Activated CD8-positive, alpha-beta T cell treated with anti-CD3 and anti-CD28 coated beads for 36 hours (primary cell): ENCODE measurements at places on chromosomes 4 and X. TPM values are rescaled to one million over a fixed set of nuclear protein-coding genes. Genes with fewer than 3 reads are reported as not detected.

- peak; percentile 76 for DNase-seq
Observed at GRCh38 chr4:108107729-108108382, 60.9 kb downstream of the LEF1 start.

FAM184B gene
- total RNA-seq = not detected

GRCh38 chr4:107148904-107149303, 112.8 kb upstream of the DKK2 start:
- no peak for DNase-seq

TMEM35A gene
- not detected for total RNA-seq

- DNase-seq = no peak
Observed at GRCh38 chr4:89427782-89428181, 120.2 kb upstream of the GPRIN3 start.

DNA sequence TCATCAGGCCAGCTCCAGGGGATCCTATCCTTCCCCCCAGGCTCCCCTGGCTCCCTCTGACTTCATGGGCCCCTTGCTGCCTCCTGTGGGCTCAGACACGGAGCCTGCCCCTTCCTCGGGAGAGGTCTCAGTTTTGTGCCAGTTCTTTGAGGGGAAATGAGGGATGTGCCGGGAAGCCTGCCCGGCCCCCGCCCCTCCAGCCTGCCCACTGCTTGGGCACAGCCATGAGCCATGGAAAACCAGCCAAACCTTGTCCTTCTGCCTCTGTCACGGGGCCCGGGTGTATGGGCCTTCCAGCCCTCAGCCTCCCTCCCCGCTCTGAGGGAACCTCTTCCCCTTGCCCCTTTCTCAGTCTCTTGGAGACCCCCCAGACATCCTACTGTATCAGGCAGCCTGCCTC, 6.8 kb downstream of the BGN start:
- no peak for DNase-seq

GRCh38 chr4:147287588-147287890, 193.4 kb upstream of the EDNRA start:
- no peak for DNase-seq

WAS gene
- 81.6 TPM for total RNA-seq

DNA sequence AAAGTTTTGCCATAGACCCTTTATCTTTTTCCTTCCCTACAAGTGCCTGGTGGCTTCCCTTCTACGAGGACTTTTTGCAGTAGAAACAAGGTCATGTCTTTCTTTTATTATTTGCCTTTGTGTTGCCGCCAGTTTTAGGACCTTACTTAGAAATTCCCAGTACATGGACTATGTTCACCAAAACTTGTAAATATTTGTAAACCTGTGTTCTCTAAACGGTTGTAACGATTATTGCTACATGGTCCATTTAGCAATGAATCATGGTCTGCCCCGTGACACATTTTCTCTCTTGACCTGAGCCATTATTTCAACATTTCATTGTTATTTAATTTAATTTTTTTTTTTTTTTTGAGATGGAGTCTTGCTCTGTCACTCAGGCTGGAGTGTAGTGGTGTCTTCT, 110.7 kb downstream of the MFAP3L start:
- no peak for DNase-seq

DNA sequence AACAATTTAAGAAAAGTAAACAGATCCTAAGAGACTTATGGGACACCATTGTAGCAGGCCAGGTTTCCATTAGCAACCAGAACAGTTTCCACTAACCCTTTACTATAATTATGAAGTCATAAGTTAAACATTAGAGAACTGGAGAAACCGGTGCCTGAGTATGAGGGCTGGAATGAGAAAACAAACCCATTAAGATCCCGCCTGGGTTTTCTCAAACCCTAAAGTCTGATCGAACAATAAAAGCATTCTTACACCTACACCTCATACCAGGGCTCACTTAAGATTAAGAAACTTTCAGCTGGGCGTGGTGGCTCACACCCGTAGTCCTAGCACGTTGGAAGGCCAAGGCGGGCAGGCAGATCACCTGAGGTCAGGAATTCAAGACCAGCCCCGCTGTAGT, 13.7 kb upstream of the DHX15 start:
- DNase-seq = no peak

- peak; percentile 94 for DNase-seq
Observed at GRCh38 chr4:183471946-183472708, 27.7 kb downstream of the CDKN2AIP start.

NLGN4X gene
- total RNA-seq = not detected

DNA sequence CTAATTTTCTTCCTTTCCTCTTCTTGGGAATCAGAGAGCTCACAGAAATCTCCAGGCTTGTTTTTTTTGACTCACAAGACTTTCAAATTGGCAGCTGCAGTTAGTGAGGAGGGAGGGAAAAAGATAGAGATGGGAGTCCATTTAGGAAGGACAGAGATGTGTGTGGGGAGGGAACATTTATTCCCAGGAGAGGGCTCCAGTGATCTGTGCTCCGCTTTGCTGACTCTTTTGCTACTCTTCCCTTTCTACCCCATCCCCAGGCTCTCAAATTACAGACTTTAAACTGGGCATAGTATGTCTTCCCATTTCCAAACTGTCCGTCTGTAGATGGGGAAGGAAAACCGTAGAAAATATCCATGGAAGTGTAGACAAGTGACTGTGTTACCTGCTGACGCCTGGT, 39.1 kb upstream of the UCP1 start:
- DNase-seq = no peak

PTPN13 gene
- total RNA-seq = 0.38 TPM

DNA sequence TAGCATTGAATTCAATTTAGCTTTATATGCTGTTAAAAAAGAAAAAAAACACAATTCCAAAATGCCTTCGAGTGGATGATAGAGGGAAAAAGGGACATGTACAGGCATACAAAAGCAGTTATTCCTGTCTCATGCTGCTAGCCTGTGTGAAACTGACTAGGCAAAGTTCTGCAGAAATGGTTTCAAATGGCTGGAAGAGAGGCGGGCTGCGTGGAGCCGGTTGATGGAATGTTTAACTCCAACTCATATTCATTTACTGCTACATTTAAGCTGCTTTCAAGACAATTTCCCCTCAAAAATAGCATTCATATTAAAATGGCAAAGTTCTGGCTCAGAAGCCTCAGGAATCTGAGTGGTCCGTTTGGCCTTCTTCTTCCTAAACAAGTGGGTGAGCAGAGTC, 143.8 kb upstream of the PPARGC1A start:
- DNase-seq = no peak

DNA sequence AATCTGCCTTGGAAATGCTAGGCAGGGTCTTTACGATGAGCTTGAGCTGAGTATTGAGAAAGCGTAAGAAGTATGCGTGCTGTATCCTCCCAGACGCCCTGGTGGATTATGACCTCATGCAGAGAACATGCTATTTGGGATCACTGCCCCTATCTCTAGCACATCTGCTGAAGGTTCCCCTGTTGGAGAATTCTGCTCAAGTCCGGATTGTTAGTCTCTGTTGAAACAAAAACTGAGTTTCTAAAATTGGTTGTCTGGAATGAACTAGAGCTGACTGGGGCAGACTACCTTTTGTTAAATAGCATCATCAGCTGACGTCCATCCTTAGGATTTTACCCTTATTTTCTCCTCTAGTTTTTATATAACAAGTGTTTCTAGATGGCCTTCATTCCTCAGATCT, 7.5 kb downstream of the FHDC1 start:
- DNase-seq = no peak

DNA sequence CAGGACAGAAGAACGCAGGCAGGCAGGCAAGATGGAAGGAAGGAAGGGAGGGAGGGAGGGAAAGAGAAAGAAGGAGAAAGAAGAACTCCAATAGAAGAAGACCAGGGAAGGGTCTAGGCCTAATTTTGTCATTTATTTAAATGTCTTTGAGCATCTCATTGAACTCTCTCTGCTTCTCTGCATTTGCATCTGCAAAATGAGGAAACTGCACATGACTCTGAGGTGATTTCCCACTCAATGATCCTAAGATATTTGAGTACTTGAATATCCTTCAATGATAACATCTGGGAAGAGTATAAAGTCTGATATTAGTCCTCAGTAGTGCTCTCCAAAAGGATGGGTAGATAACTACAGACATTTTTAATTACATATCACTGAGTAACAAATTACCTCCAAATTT, 33.1 kb upstream of the RBPJ start:
- no peak for DNase-seq

GRCh38 chr4:106126062-106126461, 189.9 kb downstream of the TBCK start:
- no peak for DNase-seq

GRCh38 chrX:121832446-121832845, 785.0 kb downstream of the GLUD2 start:
- no peak for DNase-seq

DNA sequence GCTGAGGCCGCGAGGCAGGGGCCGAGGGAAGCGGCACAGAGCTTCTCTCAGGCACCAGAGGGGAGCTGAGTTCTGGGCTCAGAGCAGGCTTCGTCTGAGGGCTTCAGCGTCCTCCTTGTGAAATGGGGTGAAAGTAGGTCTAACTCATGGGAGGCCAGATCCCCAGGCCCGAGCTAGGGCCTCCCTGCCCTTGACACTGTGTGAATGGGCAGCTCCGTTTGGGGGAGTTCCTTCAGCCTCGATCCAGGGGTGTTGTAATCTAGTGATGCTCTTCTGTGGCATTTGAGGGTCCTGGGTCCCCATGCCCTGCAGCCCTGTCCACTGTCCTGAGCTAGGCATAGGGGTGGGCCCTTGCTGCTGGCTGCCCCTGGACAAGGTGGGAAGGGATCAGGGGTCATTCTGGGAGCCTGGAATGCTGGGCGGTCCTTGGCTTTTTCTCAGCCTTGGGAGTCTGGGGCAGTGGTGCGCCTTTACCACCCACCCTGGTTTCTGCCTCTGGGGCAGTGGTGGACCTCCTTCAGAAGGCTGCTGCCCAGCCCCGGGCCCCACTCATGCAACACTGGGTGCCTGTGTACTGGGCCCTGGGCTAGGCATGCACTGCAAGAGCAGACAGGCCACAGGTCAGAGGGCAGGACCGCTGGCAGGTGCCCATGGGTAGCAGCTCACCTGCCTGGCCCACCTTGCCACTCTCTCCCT, 4.1 kb downstream of the SH3BP2 start:
- no peak for DNase-seq

DNA sequence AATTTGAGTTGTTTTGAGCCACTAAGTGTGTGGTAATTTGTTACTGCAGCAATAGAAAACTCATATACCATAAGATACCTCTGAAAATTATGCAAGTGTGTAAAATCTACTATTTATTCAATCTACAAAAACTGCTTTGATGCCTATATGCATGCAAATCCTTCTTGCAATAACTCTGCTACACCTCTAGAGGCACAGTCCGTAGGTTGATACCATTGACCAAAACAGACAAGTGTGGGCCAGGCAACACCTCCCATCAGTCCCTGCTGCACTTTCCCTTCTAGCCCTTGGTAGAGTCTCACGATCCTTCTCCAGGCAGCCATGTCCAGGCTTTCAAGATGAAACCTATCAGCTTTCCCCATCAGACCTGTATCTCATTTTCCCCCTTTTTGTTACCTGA, 48.8 kb upstream of the FAM9A start:
- no peak for DNase-seq

ALAS2 gene
- total RNA-seq = not detected

DNA sequence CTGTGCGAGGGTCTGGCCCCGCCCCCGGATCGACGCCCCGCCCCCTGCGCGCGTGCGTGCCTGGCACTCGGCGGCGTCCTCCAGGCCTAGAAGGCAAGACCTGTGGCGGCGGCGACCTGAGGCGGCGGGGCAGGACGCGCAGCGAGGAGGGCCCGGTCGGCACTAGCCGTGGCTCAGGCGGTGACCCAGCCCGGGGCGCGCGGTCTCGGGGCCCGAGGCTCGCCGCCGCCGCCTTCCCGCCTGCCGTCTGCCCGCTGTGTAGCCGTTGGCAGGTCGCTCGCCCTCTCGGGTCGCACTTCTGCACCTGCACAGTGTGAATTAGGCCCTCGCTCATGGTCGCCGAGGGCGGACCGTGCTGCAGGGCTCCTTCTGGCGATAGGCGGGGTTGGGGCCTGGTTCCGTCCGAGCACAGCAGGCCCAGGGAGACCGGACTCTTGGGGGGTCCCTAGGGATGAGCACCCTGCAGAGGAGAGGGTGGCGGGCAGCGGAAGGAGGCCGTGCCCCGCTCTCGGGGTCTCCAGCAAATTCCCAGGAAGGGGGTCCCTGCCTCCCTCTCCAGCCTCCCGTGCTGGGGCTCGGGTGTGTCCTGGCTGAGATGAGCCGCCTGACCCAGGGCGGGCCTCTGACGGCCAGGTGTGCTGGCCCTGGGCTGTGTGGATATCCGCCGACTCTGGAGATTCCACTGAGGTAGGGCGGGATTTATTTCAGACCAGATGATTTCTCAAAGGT, 557 bp upstream of the FAM53A start:
- peak; percentile 96 for DNase-seq

GRCh38 chr4:87799301-87800113, at the start of gene IBSP:
Gene IBSP, plus strand, starts transcription at chr4:87799554. Its CDS starts 2,808 bp downstream, at chr4:87802362.
- no peak for DNase-seq

DNA sequence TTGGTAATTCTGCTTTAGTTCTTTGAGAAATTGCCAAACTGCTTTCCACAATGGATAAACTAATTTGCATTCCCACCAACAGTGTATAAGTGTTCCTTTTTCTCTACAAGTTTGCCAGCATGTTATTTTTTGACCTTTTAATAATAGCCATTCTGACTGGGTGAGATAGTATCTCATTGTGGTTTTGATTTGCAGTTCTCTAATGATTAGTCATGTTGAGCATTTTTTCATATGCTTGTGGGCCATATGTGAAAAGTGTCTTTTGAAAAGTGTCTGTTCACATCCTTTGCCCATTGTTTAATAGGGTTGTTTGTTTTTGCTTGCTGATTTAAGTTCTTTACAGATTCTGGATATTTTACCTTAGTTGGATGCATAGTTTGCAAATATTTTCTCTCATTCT, 25.9 kb downstream of the ENPEP start:
- no peak for DNase-seq

DNA sequence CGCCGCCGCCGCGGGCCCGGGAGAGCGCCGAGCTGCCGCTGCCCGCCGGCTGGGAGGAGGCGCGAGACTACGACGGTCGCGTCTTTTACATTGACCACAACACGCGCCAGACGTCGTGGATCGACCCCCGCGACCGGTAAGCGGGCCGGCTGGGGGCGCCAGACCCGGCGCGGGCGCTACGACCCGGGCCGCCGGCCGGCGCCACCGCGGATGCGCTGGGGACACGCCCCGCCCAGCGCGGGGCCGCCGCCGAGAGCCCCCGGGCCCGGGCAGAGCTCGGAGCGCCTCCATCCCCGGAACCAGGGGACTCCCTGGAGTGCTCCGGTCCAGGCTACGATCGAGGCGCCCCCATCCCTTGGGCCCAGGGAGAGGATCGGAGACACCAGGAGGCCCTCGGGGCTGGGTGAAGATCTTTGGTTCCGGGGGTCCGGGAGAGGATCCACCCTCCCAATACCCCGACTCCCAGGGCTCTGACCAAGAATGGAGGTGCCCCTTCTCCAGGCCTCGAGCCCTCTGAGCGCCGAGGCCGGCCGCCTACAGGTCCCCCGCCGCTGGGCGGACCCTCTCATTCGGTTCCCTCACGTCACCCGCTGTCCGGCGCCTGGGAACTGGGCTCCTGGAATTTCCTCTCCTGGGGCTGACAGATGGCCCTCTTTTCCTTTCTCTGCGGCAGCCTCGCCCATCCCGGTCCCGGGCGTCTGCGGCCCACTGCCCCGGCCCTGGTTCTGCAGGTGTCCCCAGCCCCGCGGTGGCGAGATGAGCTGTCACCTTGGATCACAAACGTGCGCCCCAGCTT, 48.8 kb downstream of the CLDN34 start:
- DNase-seq = peak; percentile 15
